ENCODE measurements at places on chromosomes 4 and X.

- peak; percentile 16 for DNase-seq
Measured at GRCh38 chr4:136731025-136731424, 801.3 kb downstream of the PCDH18 start.

GRCh38 chr4:17562157-17562556, 14.8 kb upstream of the LAP3 start:
- DNase-seq: no peak

DNA sequence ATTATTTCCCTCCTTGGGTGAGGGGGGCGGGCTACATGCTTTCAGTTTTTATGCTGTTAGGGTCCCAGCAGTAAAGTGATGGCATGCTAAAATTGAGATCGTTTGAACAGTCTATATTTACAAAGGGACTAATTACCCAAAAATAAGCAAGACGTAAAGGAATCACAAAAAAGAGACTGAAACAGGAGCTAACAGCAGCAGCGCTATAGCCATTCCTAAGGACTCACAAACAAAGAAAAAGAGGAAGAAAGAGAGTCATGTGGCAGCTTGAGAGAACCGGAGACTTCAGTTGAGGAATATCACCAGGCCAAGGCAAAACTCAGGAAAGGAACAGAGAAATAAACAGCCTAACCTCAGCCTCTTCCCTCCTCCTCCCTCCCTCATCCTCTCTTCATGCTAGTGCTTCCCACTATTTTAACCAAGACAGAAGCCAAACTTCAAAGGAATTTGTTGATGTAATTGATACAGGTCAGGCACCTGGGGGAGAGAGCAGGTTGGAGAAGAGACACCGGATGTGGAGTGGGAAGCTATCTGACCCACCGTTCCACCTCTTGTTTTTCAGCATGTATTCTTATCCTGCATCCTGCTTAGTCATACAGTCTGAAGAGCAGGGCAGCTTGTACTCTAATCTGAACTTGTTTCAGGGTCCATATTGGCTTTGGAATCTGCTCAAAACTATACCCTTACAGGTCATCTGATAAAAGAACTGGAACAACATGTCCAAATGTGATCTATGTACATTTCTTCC, 383.7 kb downstream of the NAF1 start:
- no peak for DNase-seq

DNA sequence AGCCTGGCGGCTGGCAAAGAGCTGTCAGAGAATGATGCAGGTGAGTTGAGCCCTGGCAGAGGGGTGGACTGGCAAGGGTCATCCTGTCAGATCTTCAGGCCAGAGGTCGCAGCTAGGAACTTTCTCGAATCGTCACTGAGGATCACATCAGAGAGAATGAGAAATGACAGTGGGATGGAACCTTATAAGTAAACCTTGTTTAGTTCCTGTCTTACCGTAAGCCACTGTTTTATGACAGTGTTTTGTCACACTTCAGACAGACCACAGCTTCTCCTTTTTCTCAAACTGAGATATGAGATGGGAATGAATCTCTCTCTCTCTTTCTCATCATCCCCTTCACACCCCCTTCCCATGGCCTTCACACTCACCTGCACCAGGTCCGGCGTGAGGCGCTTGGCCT, 9.3 kb downstream of the DIPK2B start:
- no peak for DNase-seq

DNA sequence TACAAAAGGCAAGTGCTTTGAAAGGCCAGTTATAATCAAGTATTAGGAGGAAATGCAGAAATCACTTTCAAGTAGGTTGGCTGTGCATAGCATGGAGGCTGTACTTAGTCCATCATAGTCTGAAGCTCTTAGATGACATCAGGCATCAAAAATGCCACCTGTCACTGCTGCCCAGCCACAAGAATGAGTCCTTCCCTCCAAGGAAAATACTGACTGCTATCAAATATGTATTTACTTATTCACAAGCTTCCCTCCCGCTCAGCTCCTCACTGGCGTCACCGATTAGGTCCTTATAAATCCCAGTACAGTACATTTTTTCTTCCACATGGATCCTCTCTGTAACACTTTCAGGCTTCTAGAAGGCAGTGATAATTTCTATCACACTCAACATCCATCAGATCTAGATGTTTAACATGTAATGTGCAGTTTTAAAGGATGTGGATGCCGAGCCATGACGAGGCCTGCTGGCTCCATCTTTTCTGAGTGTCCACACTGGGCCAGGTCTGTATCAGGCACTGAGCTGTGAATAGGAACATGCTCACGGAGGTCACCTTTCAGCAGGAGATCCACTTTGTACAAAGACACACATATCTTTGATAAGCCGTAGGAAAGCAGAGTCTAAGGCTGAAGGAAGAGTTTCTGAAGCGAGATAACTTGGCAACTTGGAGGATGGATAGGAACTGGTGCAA, 121.9 kb downstream of the PALLD start:
- DNase-seq: peak; percentile 54

- peak; percentile 27 for DNase-seq
Measured at GRCh38 chr4:180449395-180449956, 1793.7 kb upstream of the TENM3 start.

GRCh38 chrX:118216509-118216908, 99.9 kb upstream of the KLHL13 start:
- no peak for DNase-seq

GRCh38 chrX:118989886-118990285, 15.5 kb downstream of the LONRF3 start:
- DNase-seq: no peak

GRCh38 chr4:158071931-158072330, 100.9 kb downstream of the GASK1B start:
- no peak for DNase-seq

DNA sequence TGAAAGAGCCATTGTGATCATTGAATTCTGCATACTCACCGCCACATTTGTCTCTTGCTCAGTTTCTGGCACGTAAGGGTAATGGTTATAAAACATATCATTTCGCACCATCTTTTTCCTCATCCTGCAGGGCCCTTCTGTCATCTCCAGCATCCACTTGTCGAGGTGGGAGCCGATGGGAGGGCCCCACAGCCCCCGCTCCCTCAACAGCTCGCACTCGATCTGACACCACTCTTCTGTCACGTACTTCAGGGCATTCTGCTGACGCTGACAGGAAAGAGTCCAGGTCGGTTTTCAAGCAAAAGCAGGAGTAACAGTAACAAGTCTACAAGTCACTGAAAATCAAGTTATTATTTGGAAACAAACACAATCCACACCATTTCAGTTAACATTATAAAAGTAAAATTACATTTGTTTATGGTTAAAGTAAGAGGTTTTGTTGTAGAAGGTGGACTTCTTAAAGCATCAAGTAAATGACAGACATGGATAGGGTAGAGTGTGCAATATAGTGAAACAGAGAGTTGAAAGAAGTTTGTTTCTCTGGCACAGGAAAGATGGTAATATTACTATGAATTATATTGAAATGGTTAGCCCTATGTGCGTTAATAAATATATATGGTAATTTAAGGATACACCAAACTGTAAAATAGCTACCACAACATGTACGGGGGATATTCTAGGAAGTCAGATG, 150.6 kb downstream of the CDS1 start:
- no peak for DNase-seq

DNA sequence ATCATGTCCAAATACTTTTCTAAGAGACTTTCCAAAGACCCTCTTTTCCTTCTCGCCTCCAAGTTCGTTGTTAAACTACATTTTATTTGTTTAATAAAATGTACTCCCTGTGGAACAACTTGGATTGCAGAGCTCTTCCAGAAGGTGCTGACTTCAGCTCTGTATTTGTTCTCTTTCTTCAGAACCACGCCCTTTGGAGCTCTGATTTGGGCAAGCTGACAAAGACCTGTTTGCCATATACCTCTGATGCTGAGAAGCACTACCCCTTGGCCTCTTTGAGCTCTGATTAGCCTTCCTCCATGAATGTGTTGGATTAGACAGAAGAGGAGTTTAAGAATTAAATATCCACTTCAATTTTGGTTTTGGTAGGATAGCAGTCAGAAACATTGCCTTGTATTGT, 815.1 kb upstream of the POU3F4 start:
- DNase-seq: no peak

DNA sequence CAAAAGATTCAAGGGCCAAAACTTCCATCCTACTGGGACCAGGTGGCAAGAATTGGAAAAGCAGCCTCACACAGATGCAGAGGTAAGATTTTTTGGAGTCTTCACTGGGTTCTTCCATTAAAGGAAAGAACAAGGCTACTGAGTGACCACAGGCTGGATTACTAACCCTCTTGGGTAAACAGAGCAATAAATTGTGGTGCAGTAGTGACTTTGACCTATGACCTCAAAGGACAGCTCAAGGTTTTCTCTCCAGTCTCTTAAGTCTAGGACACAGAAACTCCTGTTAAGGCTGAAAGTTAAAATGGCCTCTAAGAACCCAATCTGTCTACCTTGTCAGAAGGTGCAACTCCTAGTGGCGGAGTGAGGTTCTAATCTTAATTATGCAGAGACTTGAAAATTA, 464.9 kb downstream of the SMARCA1 start:
- DNase-seq: no peak

- no peak for DNase-seq
Measured at GRCh38 chrX:9526965-9527364, 62.1 kb downstream of the TBL1X start.

Data from fibroblast of pulmonary artery (primary cell).